Suprapubic skin (tissue), 4 donors: ENCODE measurements at places on chromosomes 11 and 22. TPM values are rescaled to one million over a fixed set of nuclear protein-coding genes. Genes with fewer than 3 reads are reported as not detected.
A peak's percentile ranks its signal among the peaks of the same experiment; 100 is the strongest.

- DNase-seq: peak; percentile 93
Measured at GRCh38 chr11:108497317-108498045, 703 bp downstream of the POGLUT3 start.

DNA sequence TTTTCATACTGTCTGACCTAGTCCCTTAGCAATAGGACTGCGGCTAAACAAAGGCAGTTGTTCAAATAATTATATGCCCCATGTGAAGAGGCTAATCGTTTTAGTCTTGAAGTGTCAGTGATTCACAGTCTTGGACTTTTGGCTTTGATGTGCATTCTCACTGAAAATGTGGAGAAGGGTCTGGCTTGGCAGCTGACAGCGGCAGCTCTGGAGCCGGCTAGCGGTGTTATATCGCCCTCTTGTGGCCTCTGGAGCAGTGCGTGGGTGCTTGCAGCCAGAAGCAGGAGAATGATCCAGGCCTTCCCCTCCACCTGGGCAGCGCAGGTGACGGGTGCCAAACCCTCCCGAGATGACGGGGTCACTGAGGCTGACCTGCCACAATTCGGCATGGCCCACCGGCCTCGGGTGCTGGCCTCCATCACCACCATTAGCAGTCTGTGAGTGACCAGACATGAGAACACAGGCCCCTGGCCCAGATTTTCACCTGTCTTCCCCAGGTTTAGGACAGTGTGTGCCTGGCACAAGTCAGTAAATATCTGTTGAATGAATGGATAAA, 90.3 kb upstream of the PITPNB start:
- peak; percentile 75 for DNase-seq

DNA sequence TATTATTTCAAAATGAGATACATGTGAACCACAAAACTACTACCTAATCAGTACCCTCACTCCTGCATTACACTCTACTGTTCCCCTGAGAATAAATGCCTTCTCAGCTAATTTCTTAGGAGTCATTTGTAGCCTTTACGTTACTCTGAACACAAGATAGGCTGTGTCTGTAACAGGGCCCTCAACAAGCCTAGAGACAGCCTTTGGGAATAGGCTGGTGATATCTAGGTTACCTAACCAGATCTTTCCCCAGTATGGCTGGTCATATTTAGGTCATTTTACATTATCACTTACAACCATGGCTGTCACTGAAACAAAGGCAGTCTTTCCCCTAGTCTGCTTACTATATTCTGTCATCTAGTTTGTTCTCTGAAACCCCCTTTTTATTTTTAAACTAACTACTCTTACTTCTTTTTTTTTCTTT, 14.2 kb downstream of the ATM start:
- DNase-seq: no peak

DNA sequence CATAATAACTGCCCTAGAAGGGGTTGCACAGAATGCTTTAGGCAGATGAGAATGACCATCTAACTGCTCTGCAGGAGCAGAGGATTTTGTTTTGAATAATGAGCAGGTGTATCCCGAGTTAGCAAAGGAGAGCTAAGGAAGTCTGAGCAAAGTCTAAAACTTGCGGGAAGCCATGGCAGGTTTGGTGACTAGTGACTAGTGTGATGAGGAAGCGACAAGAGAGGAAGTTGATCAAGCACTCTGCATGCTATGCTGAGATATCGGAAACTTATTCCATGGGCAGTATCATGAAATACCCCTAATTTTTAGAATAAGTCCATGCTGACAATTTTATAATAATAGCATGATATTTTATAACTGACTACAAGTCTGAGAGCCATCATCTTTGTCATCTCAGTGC, 12.9 kb downstream of the OLFML1 start:
- DNase-seq: no peak

GRCh38 chr11:16296273-16296672, 60.1 kb downstream of the SOX6 start:
- no peak for DNase-seq

DNA sequence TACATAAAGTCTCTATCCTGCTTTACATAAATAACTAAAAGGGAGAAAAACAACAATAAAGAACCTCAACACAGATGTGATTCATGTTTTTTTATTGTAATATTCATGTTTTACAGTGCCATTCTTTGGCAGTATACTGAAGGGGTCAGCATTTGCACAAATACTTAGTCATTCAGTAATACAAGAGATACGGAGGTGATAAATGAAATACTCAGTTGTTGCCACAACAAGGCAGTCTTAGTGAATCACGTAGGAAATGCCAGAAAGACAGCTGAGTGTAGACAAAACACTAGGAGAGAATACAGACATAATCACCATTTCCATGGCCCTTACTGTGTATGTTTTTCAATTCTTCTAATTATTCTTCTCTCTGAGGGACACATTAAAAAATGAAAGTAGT, 910.4 kb downstream of the METTL15 start:
- no peak for DNase-seq

DNA sequence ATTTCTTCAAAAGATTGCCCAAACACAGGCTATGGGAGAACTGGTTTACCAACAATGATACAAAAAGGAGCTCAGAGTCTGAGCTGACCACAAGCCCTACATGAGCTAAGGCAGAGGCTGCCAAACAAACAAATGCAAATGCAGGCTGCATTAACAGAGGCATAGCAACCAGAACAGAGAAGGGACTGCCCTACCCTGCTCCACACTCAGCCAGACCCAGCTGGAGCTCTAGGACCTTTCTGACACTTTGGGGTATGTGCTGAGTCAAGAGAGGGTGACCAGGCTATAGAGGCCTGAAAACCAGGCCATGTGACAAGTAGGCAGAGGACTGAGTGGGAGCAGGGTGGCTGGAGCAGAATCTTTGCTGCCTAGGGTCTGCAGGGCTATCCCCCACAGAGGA, 17.8 kb upstream of the P2RY2 start:
- no peak for DNase-seq

DNA sequence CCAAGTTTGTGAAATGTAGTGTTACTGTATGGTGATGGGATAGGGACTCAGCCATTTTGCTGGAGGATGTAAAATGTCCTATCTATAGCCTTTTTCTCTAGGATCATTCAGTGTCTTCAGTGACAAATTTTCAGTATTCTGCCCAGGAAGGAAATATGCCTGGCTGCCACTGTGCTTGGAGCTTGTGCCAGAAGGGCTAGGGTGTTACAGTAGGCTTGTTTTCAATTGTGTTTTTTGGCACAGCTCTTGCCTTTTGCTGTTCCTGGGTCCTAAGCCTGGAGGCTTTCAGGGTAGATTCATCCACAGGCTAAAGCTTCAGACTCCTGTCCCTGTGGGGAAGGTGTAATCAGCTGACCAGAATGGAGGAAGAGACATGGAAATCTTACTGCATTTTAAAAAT, 22.0 kb upstream of the PHOX2A start:
- DNase-seq: no peak

GRCh38 chr11:127640561-127641451, 640.2 kb upstream of the KIRREL3 start:
- no peak for DNase-seq

GRCh38 chr11:29093416-29094120, 923.3 kb downstream of the KCNA4 start:
- DNase-seq: no peak

DNA sequence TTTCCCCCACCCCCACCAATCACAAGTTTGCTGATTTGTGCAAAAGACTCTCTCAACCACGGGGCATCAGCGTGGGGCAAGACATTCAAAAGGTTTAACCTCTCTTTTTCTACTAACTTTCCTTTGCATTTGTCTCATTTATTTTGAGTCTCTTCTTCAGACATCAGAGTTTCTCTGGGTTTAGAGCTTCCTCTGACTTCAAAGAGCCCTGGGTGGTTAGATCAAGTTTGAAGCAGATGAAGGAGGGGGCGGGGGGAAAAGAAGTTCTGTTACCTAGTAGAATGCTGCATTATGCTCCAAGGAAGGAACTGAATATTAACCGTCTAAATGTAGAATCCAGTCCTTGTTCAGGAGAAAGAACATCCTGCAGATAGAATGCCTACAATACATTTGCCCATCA, 24.5 kb downstream of the GAS2 start:
- DNase-seq: no peak

DNA sequence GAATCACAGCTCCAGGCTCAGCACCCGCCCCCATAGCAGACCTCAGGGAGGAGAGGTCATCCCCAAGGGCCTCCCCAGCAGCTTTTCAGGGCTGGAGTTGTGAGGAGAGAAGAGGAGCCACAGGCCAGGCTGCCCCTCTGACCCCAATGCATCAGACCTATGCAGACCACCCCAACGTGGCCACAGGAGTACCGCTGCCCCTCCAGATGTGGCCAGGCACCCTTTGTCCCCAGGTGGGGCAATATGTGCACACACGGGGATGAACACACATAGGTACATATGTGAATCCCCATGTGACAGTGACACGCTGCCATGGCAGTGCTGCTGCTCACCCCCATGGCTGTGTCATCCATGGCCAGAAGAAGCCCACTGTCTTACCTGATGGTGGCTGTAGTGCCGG, 10.9 kb downstream of the USH1C start:
- DNase-seq: no peak

DNA sequence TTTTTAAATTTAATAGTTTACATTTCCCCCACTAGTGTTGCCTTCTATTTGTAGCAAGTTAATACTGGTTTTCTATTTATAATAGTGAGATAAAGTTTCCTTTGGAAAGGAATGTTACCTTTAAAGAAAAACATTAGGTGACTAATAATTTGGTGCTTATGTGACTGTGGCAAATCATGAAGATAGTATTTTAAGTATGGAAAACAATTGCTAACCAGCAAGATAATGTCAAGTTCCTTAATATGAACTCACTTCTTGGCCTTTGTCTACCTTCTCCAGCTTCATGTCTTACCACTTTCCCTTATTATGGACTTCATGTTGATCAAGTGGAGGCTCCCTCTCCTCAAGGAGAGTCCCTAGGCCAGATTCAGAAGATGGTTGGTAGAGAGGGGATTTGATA, 27.2 kb downstream of the ARHGEF12 start:
- DNase-seq: no peak

DNA sequence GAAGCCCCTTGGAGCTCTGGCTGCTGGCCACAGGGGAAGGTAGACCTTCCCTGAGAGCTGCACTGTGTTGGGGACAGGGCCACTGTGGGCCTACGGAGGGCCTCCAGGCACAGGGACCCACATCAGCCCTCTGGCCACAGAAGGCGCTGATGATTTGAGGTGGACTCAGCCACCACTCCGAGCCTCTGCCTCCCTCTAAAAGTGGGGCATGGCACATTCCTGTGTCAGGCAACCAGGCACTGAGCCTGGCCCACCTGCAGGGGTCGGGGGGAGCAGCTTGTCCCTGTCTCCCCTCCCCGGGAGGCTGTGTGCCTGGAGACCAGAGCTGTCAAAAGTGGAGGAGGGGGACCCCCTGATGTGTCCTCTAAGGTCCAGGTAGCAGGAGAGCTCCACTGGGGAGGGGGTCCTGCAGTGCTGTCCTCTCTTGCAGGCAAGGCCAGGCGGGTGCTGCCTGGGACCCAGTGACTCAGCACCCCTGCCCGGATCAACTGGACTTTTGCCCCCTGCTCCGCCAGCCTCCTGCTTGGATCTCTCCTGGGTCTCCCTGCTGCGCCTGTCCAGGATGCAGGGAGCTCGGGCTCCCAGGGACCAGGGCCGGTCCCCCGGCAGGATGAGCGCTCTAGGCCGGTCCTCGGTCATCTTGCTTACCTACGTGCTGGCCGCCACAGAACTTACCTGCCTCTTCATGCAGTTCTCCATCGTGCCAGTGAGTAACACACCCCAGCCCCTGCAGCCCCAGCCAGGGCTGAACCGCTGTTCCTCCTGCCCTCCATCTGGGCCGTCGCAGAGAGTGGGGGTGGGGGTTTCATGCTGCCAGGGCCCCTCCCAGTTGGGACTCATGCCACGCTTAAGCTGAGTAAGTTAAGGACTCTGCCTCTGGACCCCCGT, 17.5 kb upstream of the CDKN1C start:
- no peak for DNase-seq

GRCh38 chr22:29883045-29883774, at the start of gene MTMR3:
Gene MTMR3, plus strand, starts transcription at chr22:29883174. Its CDS starts 87,886 bp downstream, at chr22:29971060.
- peak; percentile 94 for DNase-seq

GRCh38 chr11:47348131-47348802, 4.2 kb downstream of the MYBPC3 start:
- DNase-seq: no peak

GRCh38 chr22:17115236-17115635, 5.9 kb downstream of the TMEM121B start:
- DNase-seq: no peak

- DNase-seq: no peak
Measured at GRCh38 chr11:45855308-45855707, 8.0 kb downstream of the CRY2 start.

DNA sequence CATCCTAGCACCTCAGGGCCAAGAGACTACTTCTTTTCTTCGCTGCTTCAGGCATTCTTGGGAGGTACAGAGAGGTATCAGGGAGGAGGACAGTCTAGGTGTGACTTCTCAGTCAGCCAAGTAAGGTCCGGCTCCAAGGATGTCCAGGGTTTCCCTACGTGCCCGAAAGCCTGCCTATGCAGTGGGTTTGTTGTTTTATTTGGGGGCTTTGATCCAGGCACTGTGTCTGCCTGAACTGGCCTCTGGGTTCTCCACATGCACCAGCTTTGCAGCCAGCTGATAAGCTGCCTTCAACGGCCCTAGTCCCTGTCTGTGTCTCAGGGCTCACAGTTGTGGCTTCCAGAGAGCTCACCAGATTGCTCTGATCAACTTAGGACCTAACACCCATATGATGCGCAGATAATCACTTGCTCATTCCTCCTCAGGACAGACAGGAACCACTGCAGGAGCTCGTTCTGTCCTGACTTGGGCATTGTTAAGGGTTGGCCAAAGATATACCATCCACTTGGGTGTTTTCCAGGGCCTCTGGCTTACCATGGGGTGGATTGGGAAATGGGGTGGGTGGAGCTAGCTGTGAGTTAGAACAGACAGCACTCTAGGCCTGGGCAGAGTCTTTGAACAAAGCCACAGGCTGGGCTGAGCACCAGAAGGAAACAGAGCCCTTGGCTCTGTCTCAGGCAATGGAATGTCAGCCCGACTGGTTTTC, 45.5 kb upstream of the CRYBB3 start:
- DNase-seq: peak; percentile 76

DNA sequence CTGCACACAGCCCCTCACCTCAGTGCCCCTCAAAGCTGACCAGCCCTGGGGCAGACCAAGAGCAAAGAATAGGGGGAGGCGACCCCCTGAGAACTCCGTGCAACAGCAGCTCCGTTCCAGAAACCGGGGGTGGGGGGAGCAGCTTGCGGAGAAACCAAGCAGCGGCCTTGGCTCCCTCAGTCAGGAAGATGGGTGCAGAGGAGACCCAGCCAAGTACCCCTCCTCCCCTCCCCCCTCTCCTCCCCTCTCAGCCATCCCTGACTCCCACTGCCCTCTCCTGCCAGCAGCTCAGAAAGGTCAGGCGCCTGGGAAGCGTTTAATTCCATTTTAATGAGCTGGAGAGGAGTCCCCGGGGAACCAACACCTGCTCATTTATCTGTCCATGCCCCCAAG, 78.9 kb downstream of the PDE2A start:
- DNase-seq: no peak

- no peak for DNase-seq
Measured at GRCh38 chr11:135008001-135008405, 596.0 kb upstream of the B3GAT1 start.

GRCh38 chr11:30788849-30789248, 202.7 kb upstream of the MPPED2 start:
- DNase-seq: no peak

Gene ST3GAL4
- total RNA-seq: 23.6 TPM

Gene MFRP
- total RNA-seq: not detected

Gene GLYAT
- total RNA-seq: not detected

Gene ANO9
- 81.9 TPM for total RNA-seq

Gene DNAL4
- total RNA-seq: 27.7 TPM

Gene TENM4
- 43.6 TPM for total RNA-seq

Gene BTG4
- not detected for total RNA-seq

Gene TMEM123
- total RNA-seq: 212 TPM

Gene SORL1
- 42.8 TPM for total RNA-seq

Gene C11orf42
- not detected for total RNA-seq

Gene RTL10
- total RNA-seq: 46.2 TPM

Gene IL10RA
- total RNA-seq: 2.9 TPM

Gene PNPLA5
- total RNA-seq: 2.5 TPM

Gene DNAJB7
- not detected for total RNA-seq
